ENCODE measurements at places on chromosomes 12 and 14.

DNA sequence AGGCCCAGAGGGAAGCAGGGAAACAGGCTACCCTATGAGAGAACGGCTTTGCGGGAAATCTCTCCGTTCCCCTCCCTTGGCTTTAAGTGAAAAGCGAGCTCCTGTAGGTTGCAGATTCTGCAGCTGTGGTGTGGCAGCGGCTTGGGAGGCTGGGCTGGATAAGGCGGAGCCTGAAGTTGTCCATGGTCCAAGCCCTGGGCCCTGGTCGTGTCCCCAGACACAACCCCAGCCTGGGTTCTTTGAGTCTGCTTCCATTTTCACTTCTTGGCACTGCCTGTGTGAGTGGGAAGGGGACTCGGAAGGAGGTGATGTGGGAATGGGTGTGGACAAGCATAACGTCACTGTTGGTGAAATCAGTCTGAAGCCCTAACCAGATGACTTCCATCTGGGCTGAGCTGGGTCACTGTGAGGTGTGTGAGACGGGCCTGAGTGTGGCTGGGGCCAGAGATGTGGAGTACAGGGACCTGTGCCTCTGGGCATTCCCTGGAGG lies 43.0 kb upstream of the CTDSP2 start:
- no peak for DNase-seq

DNA sequence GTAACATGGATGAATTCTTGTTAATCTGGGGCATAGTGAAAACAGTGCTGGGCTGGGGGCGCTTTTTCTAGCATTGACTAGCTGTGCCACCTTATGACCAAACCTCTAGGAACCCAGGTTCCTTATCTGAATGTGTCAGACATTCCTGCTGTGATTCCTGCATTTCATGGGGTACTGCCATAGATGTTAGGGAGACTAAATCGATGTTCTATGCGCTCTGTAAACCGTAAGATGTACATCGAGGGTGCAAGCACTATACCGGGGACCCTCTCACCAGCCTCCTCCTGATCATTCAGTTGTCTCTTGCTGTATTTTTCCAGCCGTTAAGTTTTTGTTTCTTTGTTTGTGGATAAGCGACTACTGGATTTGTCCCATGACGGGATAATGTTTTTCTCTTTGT lies 170.9 kb upstream of the PARP11 start:
- DNase-seq = no peak

DNA sequence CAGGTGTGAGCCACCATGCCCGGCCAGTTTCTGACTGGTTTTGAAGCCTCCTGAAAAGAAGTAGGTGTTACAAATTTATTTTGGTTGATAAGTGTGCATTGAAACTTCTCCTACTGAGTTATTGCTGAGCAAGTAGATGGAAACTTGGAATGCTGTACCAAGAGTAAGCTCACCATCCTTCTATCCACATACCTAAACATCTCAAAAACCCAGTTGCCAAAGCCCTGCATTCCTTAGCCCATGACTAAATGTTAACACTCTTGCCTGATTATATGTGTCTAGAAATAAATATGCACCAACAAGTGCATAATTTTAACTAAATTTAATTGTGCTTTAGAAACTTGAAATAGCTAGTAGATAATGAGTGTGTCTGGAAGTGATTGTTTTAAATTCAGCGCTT lies 357.8 kb downstream of the DUSP6 start:
- DNase-seq = no peak

GRCh38 chr12:106760184-106760531 lies 14.3 kb upstream of the RIC8B start:
- no peak for DNase-seq

DNA sequence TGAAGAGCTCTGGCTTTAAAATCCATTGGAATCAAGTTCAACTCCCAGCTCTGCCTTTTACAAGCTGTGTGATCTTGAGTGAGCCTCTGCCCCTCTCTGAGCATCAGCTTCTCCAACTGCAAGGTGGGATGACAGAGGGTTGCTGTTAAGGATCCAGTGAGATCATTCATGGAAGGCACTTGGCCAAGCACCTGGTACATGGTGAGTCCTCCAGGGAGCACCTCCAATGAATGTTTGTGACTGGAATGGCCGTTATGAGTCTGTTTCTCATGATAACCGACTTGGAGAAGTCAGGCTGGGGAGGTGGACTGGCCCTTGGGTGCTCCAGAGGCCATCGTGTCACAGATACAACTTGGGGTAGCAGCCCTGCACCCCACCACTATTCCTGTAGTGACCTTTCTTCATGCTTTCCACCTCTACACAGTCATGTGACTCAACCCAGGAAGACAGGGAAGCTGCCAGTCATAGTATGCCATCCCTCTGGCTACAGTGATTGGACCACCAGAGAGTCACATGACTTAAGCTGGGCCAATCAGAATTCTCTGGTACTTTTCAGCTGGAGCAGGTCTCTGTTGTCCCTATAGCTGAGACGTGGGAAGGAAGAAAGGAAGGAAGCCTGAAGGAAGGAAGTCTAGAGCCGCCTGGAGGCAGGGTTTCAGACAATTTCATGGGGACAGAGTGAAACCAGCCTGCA lies 146.5 kb upstream of the MYL2 start:
- DNase-seq = no peak
